H54 (cell line): ENCODE measurements at places on chromosomes 6 and 20.
A peak's percentile ranks its signal among the peaks of the same experiment; 100 is the strongest.

DNA sequence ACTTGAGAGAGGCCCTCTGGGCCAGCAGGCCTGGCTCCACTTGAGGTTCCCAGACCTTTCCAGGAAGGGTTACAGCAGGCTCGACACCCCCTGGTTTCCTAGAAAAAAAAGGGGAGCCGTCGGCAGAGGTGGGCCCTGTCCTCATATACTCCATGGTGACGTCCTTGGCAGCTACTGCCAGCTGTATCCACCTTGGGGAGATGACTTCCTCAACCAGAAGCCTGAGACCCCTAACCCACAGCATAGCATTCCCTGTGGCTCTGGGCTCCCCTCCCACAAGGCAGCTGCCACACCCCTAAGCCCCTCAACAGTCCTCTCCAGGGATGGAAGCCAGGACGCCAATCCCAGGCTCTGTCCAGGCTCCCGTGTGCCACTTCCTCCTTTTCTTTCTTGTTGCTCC, 294.8 kb downstream of the CDC5L start:
- DNase-seq: no peak

DNA sequence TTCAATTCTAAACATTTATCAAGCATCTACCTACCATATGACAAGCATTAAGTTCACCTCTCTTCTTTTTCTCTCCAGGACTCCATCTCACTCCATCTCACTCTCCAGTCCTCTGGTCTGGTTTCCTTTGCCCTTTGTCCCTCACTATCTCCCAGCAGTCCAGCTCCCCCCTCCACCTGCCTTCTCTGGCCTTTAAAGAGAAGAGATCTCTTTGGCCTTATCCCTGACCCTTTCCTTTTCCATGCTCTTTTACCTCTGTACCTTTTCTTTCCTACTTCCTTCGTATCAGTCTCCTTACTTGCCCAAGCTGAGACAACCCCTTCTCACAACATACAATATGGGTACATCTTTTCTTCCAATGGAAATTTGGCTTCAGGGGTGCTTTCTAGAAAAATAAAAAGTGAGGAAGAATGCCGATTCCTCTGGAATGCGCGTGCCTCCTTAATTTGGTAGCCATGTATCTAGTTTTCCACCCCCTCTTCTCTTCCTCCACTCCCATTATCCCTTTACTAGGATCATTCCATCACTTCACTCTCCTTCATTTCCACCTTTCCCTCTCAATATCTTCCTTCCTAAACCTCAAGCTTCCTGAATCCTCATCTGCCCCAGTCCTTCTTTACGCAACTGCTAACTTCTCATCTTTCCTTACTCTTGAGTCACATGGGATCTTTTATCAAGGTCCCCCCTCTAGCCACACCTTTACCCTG, 745 bp upstream of the AGPAT1 start:
- DNase-seq: no peak

DNA sequence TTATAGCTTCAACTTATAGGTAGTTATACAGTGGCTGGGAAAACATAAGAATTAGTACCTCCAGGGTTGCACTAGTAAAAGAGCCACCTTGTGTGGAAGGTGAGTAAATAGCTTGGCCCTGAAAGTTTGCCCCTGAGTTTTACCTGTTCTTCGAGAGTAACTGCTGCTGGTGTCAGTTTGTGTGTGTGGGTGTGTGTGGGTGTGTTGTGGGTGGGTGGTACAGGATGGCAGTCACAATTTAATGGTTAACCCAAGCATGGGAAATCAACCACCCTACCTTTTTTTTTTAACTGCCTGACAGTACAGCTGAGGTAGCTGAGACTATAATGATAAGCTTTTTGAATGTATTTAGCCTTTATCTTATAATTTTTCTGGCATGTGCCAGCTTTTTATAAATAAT, 137.3 kb downstream of the STXBP5 start:
- no peak for DNase-seq

DNA sequence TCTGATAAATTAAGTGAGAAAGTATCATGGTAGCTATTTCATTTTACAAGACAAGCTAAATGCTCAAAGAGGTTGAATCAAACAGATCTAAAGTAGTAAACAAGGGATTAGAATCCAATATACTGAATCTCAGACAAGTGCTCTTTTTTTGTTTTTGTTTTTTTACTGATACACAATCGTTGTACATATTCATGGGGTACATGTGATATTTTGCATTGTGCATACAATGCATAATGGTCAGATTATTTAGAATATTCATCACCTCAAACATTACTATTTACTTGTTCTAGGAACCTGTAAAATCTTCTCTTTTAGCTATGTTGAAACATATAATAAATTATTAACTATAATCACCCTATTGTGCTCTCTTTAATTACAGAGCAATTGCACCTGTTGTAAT, 57.0 kb upstream of the HCRTR2 start:
- DNase-seq: no peak

DNA sequence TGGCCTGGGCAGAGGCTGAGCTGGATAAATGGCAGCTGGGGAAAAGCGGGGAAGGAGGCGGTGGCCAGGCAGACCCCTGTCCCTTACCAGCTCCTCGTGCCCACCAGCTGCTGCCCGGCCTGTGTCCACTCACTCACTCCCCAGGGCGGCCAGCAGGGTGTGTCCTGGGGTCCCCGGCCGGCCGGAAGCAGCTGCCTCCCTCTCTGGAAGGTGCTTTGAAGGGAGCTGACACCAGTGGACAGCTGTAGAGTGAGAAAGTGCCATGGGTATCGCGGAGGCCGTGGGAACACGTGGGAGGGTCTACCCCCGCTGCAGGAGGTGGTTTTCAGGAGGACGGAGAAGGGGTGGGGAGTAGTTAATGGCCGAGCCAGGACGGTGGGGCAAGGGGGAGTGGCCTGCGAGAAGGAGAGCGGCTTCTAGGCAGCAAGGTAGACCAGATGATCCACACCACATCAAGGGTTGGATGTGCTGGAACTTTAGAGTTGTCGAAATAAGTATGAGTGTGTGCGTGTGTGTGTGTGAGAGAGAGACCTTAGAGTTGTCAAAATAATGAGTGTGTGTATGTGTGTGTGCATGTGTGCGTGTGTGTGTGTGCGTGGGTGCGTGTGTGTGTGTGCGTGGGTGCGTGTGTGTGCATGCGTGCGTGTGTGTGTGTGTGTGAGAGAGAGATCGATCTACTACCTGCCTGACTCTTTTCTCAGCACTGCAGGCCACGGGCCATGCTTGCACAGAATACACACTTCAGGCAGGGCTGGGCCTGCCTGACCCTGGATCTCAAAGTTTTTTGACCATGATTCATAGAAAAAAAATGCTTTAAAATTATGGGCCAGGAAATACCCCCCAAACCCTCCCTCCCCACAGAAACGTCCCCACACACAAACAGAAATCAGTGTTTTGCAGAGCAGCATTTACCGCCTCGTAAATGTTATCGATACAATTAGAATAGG, 43.9 kb downstream of the CDH4 start:
- DNase-seq: peak; percentile 78

DNA sequence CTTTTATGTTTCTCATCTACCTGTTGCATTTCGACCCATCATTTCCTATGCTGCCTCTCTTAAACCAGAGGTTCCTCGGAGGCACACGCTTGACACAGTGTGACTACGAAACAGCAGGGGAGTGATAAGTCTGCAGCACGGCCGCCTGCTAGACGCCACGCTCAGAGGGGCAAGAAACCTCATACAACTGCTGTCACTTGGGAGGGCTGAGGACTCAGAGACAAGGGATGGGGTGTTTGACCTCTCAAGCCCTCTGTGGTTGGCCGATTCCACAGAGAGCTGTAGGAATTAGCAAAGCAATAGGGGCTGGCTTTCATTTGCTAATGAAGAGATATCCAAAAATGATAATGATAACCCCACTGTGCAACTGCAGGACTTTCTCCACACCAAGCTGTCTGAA, 372.5 kb downstream of the ZFAND3 start:
- no peak for DNase-seq

- no peak for DNase-seq
Measured at GRCh38 chr20:37543828-37544227, 16.2 kb upstream of the BLCAP start.

DNA sequence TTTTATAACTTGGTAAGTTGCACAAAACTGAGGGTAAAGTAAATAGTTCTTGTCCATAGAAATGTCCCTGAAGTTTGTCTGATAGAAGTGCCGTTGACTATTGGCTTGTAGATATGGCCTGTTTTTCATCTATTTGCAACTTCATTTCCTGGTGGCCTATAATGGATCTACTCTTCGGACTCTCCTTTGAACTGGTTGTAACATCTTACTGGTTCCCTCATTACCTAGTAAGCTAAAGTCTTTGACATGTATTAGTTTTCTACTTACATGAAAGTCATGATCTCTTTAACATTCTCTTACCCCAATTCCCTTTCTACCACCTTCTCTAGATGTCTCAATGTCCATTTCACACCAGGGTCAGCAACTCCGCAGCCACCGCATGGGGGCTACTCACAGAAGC, 146.3 kb downstream of the GRM4 start:
- no peak for DNase-seq

DNA sequence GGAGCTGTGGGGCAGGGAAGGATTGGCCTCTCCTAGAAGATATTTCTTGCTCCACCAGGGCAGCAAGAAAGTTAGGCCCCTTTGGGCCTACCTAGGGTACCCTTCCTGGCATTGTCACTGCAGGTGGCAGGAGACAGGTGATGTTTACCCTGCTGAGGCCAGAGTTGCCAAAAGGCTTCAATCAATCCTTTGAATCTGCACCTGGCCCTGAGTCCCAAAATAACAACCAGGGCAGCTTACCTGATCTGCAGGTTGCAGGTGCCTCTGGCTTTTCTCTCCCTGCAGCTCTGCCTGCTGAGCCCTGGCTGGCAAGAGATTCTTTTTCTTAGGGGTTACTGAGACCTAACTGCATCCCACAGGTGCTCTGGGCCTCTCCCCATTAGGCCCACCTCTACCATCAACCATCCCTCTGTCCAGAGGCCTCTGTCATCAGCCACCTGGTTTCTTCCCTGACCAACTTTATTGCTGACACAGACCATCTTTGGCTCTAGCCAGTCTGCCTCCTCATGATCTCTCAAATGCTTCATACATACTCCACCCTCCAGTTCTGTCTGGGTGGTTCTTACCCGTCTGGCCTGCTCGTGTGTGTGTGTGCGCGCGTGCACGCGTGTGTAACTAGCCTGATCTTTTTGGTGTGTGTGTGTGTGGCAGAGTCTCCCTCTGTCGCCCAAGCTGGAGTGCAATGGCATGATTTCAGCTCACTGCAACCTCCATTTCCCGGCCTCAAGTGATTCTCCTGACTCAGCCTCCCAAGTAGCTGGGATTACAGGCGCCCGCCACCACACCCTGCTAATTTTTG, 13.7 kb downstream of the BCL2L1 start:
- no peak for DNase-seq

DNA sequence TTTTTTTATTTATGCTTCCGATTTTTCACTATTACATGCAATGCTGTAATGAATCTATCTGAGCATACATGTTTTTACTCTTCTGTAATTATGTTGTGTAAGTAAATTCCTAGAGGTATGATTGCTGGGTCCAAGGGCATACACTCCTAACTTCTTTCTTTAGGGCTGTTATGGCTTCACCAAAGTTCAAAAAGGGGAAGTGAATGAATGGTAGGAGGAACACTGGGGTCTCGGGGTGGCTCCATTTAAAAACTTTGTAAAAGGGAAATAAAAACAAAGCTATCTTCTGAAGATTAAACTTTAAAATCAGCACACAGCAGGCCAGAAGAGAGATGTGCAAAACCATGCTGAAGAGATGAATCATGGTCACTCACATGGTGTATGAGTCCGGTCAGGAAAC, 289.1 kb upstream of the SUPT3H start:
- DNase-seq: no peak

GRCh38 chr6:64672131-64672530, 1034.9 kb downstream of the EYS start:
- DNase-seq: no peak

- DNase-seq: no peak
Measured at GRCh38 chr6:52922161-52922560, 12.7 kb upstream of the GSTA3 start.

DNA sequence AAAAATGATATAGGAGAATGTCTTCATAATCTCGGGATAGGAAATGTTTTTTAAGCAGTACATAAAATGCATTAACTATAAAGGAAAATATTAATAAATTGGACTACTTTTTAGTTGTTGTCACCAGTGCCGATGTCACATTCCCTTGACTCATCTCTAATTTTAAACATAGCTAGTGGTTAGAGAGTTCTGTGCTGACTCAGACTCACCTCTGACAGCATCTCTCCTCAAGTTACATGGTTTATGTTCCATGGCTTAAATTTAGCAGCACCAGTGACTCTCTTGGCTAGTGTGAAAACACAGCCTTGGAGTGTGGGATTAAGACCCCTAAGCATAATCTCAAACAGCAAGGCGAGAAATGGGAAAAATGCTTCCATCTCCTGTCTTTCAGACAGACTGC, 311.8 kb upstream of the MMS22L start:
- DNase-seq: peak; percentile 0

DNA sequence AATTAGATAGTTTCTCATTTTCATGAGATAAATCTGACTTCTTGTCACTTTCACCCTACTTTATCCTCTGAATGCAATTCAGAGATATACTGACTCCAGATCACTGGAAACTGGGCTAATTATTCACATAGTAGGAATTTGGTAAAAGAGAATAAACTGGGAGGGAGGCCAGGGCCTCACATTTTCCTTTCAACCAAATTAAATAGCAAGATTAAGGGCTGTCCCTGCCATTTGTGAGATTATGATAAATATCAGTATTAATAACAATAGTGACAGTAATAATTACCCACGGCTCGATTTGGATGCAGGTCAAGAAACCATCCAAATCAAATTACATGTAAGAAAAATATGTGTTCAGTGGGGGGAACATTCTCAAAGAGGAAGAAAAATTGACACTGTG, 140.5 kb downstream of the CD83 start:
- DNase-seq: no peak

GRCh38 chr6:115551527-115551926, 509.2 kb downstream of the FRK start:
- DNase-seq: no peak

DNA sequence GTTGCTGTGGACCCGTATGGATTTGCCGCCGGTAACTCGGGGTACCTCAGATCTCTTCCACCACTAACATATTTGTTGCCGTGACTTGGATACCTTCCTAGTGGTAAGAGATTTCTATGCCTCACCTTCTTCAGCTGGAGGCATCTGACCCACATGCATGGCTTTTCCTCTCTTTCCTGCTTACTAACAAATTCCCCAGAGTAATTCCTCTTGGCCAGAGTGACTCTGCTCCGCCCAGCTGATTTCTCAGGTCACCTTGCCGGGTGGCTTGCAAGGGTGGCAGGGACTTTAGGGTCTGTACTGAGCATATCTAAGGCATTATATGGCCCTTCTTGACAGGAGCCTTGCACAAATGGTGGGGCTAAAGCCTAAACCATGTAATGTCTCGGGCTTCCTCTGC, 38.2 kb downstream of the FAM184A start:
- DNase-seq: no peak

- DNase-seq: no peak
Measured at GRCh38 chr6:22638320-22638719, 69.0 kb downstream of the HDGFL1 start.

- no peak for DNase-seq
Measured at GRCh38 chr6:132107896-132108295, 156.7 kb upstream of the CCN2 start.

DNA sequence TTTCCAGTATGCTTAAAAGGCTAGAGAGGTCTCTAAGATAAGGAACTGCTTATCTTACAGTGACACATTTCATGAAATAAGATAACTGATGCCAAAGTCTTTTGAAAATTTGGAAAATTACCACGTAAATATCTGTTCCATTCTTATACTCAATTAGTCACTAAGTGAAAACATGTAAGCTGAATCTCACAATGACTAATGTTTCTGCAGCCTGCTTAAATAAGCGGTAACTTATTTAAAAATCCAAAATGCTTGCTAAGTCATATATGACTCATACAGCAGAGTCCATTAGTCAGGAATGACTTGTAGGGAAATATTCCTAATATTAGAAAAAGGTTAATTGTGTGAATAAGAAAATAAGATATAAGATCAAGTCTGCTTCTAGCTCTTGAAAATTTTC, 27.8 kb upstream of the LGSN start:
- no peak for DNase-seq
